ENCODE measurements at places on chromosomes 2 and 18.

DNA sequence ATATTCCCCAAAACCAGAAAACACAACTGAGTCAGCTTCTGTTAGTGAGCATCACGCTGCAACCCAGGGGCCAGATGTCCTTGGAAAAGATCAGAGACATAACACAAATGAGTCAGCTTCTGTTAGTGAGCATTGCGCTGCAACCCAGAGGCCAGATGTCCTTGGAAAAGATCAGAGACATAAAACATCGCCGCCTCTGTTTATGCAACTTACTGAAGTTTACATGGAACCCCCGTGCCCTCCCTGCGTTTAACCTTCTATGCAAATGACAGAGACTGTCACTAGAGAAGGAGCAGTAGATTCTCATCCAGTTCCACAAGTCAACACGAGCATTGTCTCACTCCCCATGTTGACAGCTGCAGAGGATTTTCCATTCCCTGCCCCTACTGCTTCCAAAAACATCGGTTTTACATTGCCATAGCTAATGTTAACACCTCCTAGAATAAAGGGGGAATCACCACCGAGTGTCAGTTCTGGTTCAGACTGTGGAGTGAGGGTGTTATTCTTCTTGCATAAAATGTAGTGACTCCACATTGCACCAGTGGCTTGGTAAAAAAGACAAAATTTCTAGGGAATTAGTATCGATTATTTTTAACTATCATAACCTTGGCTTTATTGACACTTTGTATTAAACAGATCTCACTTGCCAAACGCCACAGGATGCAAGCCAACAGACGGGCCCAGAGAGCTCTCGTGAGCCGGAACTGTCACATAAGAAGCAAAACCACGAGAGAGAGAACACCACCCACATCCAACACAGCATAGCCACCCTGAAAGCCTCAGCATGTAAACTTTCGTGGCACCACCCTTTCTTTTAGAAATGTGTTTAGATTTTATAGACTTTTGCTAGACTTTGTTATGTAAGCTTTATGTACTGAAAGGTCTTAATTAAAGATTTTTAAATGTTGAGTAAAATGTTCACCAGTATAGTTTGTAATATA, 87.7 kb downstream of the SH3YL1 start:
- no peak for DNase-seq

GRCh38 chr2:199742884-199743283, 108.1 kb downstream of the FTCDNL1 start:
- DNase-seq = no peak

- no peak for DNase-seq
Measured at GRCh38 chr2:151862700-151863099, 34.5 kb upstream of the ARL5A start.

GRCh38 chr2:457262-457661, 169.4 kb upstream of the ALKAL2 start:
- no peak for DNase-seq

DNA sequence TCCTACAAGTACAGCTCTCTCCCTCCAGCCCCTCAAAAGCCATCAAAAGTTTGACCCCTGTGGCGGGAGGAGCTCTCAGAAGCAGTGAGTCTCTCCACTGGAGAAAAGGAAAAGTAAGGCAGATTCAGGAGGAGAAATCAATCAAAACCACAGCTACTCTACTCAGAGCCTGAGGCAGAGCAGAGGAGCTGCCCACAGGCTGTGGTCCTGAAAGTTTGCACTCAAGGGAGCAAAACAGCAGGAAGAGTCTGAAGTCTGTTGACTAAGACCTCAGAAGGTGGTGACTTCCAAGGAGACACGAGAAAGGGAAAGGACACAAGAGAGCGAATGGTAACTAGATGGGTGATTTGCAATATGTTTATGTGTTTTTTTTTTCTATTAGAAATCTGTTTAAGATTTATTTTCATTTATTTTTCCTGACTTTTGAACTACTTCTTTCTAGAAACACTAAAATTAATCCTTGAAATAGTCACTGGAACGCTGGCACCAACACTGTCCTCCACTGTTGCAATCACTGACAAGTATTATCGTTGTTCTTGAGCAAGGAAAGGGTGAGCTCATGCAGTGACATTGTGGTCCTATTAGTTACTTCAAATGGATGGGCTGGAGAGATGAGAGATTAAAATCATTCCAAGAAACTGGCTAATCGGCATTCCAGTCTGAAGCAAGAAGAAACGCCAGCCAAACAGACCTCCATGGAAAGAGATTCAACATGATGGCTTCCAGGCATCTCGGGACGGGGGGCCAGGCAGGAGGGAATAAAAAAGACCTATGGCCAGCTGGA, 35.8 kb downstream of the PID1 start:
- DNase-seq = no peak

- no peak for DNase-seq
Measured at GRCh38 chr2:155393406-155393805, 694.9 kb downstream of the KCNJ3 start.

- no peak for DNase-seq
Measured at GRCh38 chr18:1475867-1476266, 571.2 kb downstream of the ADCYAP1 start.

GRCh38 chr18:1513519-1513918, 608.8 kb downstream of the ADCYAP1 start:
- no peak for DNase-seq

- no peak for DNase-seq
Measured at GRCh38 chr2:90079374-90079773, 1387.9 kb downstream of the RPIA start.

Measured in stimulated activated CD4-positive, alpha-beta T cell treated with anti-CD3 and anti-CD28 coated beads, TNF-alpha, amount 100 ng/mL, for 1 hour (primary cell).